ENCODE measurements at places on chromosomes 2 and 18.
A peak's percentile ranks its signal among the peaks of the same experiment; 100 is the strongest.

DNA sequence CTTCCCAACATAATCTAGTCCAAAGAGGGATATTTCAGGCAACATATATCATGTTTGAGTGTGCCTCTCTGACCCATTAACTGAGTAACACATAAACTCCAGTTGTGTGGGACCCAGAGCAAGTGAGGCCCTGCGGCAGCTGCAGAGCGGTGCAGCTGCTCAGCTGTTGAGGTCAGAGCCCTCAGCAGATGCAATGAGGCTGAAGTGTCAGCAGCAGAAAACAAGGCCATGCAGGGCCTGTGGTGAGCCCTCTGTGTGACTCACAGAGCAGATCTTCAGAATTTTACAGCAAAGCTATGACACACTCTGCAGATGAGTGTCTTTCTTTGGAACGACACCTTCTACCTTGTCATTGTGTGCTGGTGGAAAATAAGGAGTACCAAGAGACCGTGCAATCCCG, 168.5 kb downstream of the CBLN2 start:
- DNase-seq, result peak; percentile 59

DNA sequence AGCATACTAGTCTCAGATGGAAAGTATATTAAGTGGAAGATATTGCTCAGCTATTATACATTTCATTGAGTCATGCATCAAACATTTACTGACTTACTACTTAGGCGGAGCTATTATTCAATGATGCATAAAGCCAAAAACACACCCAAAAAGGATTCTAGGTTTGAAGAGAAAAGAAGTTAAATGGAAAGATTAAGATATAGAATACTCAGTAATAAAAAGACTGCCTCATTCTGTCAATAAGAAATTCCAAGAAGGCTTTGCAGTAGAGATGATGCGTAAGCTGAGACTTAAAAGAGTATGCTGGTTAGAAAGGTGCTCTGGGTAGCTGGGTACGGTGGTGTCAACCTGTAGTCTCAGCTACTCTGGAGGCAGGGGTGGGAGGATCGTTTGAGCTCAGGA, 27.6 kb downstream of the STK17B start:
- no peak for DNase-seq

DNA sequence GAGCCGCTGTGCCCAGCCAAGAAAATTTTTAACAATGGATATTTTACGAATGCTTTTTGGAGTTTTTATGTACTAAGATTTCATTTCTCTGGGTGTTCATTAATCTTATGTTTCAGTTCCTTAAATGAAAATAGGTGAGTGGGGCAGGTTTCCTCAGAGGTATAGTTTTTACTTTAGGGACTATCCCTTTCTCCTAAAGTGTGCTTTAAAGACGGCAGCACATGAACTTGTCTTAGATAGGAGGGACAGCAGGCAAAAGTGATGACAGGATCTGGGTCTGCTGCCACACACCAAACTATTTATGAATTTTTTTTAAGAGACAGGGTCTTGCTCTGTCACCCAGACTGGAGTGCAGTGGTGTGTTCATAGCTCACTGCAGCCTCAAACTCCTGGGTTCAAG, 8.0 kb upstream of the REL start:
- DNase-seq, result no peak

DNA sequence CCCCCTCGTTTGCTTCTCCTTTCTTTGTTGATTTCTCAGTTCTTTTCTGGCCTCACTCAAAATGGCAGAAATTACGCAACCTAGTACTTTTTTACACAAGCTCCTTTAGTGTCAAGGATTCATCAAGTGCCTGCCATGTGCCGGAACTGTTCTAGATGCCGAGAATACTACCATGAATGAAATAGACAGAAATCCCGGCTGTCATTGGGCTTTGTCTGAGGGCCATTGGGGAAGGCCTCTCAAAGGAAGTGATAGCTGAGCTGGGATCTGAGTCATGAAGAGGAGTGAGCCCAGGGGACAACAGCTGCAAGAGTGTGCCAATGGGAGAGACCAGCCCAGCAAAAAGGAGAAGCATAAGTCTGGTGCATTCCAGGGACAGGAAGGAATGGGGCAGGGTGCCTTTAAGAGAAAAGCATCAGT, 34.3 kb upstream of the PPP1CB start:
- DNase-seq, result no peak

DNA sequence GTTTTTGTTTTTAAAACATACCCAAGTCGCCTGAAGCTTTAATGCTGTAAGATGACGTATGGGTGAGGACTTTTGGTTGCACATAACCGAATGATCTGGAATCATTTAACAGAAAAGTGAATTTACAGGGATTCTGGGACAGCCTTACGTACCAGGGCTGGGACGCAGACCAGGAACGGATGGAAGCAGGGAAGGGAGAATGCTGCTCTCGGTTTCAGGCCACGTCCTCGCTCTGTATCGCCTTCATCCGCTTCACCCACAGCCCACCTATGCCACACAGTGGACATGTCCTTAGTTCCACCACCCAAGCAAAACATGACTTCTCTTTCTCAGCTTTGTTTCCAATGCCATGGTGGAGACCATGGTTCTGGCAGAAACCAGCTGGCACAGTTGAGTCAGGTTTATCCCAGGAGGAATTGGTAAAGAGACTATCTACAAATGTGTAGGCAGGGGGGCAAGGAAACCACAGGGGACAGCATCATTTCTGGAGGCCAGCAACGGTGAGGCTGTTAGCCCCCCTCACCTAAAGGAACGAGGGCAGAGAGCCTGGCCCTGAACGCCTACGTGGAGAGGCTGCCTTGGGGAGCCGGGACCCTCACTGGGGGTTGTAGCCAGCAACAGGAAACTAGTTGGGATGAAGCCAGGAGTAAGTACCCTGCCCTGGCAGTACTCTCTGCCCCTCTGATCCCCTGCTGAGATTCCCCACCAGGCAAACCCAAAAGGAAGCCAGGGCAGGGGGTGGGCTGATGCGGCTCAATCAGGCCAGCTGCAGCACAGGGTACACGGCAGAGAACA, 132.5 kb downstream of the NDUFA10 start:
- peak; percentile 52 for DNase-seq

GRCh38 chr18:79609841-79610281, 69.7 kb upstream of the CTDP1 start:
- peak; percentile 35 for DNase-seq

- no peak for DNase-seq
Observed at GRCh38 chr2:143455317-143455716, 326.1 kb downstream of the ARHGAP15 start.

DNA sequence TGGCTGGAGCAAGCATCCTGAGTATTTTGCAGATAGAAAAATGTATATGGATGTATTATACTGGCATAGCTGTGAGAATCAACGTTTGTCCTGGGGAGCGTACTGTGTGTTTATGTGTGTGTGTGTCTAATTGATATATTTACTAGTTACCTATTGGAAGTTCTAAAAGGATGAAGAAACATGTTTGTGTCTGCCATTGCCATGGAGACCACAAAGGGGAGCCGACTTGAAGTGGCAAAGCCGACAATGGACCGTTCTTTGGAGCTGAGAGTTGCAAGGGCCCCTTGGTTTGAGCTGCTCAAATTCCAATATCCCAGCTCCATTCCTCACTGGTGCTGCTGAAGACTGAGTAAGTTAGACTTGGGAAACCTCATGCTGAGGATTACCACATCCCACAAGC, 14.3 kb upstream of the SLC25A52 start:
- DNase-seq, result no peak

DNA sequence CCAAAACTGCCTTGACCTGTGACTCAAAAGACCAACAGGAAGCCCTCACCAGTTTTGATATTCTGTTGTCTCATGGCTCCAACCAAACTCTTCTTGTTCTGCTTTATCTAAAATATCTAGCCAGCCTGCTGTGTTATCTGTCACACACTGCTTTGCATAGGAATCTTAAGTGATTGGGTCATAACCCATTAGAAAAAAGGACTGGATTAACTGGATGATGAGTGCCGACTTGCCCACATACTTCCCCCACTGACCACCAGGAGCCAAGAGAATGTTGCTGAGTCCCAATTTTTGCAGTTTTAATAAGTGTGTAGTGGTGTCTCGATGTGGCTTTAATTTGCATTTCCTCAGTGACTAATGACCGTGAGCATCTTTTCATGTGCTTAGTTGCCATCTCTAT, 6.5 kb downstream of the MOGAT1 start:
- DNase-seq, result no peak

GRCh38 chr2:173064151-173064805, 11.4 kb upstream of the MAP3K20 start:
- no peak for DNase-seq

GRCh38 chr2:138298900-138299299, 202.7 kb upstream of the SPOPL start:
- DNase-seq, result no peak

- DNase-seq, result no peak
Observed at GRCh38 chr18:4640349-4641012, 185.4 kb upstream of the DLGAP1 start.

- DNase-seq, result no peak
Observed at GRCh38 chr2:67997528-67997900, 65.3 kb downstream of the C1D start.

DNA sequence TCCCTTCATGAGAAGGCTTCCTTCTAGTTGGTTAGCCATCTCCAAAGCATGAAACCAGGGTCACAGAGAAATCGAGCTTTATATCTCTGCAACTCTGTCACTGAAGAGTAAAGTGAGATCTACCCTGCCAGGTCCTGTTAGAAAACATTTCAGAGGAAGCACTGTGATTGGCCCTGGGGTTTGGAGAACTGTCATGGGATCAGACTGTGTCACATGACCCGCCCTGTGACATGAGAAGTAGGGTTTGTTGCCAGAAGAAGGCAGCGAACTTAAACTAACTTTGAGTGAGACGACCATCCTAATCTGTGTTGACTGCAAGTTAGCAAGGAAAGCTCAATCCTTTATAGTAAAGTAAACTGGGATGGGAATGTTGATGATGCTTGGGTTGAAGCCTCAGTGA, 55.5 kb downstream of the SLC9A2 start:
- no peak for DNase-seq

DNA sequence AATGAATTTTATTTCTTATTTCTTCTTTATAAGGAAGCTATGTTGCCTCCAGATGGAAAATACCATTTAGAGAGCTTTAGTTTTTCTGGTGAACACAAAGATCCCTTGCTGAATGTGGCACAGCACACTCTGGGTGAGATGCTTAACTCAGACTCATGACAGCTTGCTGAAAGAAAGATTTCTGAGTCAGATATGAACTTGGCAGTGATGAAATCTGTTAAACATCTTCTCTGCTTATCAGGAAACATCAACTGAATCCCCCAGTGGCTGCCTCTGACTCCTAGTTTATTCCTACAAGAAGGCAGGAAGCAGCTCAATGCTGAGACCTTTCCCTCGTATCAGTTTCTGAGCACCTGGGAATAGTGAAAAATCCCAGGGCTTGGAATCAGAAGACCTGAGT, 162.8 kb downstream of the OSR1 start:
- DNase-seq, result no peak

DNA sequence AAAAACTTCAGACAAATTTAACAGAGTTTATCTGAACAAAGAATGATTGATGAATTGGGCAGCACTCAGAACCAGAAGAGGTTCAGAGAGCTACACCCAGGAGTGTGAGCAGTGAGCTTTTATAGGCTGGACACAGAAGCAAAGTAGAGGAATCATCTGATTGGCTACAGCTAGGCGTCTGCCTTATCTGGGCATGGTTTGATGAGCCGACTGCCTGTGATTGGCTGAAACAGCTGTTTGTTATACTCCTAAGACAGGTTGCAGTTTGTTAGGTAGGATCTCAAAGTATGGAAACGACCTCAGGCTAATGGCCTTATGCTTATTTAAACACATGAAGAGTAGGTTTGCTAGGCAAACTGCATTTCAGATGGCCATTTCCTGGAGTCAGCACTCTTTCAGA, 188.9 kb downstream of the MYO1B start:
- no peak for DNase-seq

DNA sequence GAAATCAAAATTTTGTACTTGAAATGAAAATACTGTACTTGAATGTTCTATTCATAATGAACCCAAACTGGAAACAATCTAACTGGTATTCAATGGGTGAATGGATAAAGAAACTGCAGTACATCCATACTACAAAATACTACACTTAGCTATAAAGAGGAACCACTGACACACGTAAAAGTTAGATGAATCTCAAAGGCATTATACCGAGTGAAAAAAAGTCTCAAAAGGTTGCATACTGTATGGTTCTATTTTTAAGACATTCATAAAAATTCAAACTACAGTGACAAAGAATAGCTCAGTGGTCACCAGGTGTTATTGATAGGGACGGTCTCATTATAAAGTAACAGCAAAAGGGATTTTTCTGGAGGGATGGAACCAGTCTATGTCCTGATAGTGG, 41.1 kb downstream of the COBLL1 start:
- DNase-seq, result no peak

GRCh38 chr2:18299423-18300212, 260.8 kb downstream of the RDH14 start:
- no peak for DNase-seq

DNA sequence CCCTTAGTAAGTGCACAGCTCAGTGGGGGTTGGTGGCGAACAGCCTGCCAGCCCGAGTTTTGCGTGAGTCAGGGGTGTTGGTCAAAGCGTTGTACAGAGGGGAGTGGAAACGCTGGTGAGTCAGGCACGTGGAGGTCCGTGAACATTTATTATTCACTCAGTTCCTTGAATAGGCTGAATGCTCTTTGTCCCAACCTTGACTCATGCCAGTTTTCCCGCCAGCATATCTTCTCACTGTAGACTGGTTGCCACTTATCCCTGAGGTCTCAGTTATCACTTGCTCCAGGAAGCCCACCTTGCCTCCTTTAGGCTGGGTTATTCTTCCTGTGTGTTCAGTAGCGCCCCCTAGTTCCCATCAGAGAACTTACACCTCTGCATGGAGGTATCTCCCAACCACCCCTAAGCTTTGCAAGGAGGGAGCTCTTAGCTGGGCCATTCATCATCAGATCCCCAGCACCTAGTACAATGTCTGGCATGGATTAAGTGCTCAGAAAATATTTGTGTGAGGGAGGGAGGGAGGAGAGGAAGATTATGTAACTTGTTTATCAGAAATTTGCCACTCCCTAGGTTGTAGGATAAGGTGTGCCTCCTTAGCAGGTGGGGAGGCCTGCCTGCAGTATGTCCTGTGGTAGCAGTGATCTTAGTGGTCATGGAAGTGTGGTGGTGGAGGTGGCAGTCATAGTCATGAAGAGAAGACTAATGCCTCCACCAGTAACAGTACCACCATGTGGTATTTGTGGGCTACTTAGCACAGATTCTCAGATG, 72.1 kb downstream of the CABLES1 start:
- DNase-seq, result no peak

- no peak for DNase-seq
Observed at GRCh38 chr2:99552529-99552928, 62.7 kb upstream of the REV1 start.

DNA sequence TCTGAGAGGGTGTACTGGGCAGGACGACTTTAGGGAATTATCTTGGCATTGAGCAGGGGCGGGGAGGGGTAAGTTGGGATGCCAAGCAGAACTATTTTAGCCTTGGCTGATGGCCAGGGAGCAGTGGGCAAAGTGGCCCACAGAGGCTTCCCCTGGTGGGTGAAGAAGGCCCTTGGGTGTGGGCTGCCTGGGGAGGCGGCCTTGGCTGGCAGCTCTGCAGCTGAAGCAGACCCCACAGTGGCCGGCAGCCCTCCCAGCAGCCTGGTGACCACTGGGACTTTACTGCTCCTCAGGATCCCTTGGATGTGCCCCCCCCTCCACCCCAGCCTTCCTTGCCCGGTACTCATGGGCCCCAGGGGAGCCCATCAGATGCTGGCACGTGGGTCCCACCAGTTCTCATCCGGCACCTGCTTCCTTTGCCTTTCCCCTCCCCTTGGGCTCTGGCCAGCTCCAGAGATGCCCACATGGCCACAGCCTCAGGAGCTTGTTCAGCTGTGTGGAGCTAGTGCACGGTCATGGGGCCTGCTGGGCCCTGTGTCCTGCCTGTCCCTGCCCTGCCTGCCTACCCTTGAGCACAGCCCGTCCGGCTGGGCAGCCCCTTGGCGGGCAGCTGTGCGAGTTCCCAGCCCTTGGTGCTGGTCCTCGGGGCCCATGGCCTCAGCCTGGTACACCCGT, 122.1 kb upstream of the HS6ST1 start:
- peak; percentile 51 for DNase-seq

Measured in right forelimb (tissue), 1 donor.